ENCODE measurements at places on chromosomes 11 and 22.

DNA sequence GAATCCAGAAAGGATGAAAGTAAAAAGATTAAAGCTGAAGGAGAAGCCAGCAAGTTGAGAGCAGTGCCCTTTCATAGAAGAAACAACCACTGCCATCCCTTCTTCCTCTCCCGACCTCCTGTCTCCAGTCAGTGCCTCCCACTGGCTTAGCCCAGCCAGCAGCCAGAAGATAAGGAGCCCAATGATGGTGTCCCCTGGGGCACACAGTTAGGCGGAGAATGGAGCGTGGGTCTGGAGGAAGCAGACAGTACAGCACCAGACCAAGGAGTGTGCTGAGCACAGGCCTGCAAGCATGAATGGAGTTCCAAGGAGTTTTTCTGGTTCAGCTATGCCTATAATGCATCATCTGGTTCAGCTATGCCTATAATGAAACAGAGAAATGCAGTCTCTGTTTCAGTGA lies 54.3 kb upstream of the TNRC6B start:
- no peak for DNase-seq

DNA sequence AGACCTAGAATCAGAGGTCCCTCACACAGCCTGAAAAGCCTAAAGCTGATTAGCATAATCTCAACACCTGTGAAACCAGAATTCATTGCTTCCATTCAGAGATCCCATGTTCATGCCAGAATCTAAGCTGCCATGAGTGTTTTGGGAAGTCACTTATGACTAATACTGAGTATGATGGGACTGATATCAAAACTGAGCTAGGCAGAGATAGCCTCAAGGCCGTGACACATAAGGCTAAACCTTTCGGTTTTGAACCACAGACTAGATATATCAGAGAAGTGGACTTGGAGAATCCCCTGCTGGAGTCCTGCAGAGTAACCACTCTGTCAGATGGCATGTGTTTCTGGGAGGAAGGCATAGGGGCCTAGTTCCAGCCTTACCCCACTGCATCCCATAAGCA lies 23.1 kb upstream of the GLYATL2 start:
- no peak for DNase-seq

DNA sequence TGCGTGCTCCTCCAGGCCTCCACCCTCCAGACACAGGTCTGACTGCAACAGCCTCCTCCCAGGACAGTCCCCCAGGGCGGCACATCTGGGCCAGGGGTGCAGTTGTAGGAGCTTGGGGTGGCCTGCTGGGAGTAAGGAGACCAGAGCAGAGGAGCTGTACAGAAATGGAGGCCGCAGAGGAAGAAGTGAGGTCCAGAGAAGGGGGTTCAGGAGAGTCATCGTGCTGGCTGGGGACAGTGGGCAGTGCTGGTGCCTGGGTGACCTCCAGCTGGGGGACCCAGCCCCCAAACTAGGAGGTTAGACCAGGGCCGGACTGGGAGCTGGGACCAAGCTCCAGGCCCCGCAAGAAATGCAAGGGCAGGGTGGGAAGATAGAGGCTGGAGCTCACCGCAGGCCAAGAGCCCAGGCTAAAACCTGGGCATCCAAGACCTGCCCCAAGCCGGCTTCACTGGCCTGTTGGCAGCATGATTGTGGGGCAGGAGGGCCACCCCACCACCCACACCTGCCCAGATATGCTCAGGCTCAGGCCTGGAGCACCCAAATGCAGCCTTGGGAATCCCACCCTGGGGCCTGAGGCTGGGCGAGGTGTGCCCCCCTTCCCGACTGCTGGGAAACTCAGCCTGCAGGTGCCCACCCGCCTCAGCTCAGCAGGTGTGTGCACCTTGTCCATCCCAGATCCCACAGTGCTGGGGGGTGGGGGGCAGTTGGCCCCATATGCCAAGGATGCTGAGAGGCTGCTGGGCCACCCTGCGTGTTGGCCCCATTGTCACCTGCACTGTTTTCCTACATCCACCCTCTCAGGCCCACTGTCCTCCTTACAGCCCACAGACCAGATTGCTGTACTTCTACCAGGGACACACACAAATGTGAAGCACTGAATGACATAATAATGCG lies 96.9 kb downstream of the MORC2 start:
- no peak for DNase-seq

GRCh38 chr11:111749646-111750045 lies 16.5 kb downstream of the PPP2R1B start:
- no peak for DNase-seq

DNA sequence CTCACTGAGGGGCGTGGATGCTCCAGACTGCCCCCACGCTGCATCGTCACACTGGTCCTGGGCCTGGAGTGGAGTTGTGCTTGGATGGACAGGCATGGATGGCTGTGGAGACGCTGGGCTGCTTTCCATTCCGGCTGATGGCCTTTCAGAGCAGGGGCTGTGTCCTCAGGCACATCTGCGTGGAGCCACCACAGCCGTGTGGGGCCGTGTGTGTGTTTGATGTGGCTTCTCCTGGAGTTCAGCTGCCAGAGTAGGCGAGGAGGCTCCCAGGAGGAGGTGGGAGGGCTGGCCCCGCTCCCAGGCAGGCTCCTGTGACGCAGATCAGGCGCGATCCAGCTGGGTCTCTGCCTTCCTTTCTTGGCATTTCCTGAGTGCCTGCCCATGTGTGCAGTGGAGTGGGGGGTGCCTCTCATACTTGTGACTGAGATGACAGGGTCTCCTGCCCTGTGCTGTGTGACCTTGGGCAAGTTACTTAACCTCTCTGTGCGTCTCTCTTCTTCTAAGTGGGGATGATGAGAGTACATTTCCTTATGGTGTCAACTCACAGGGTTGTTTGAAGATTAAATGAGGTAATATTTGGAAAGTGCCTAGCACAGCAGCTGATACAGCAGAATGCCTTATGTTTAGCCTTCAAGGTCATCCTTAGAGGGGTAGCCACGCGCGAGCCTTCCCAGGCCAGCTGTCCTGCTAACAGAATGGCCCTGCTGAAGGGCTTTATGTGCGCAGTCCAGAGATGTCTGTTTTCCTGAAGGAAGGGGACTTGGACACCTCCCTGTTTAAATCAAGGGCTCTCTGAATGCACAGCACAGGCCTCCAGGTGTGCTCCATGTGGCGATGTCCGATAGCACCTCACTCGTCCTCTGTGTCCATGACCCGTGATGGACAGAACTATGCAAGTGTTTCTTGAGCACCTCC lies 33.5 kb downstream of the GLB1L2 start:
- no peak for DNase-seq

DNA sequence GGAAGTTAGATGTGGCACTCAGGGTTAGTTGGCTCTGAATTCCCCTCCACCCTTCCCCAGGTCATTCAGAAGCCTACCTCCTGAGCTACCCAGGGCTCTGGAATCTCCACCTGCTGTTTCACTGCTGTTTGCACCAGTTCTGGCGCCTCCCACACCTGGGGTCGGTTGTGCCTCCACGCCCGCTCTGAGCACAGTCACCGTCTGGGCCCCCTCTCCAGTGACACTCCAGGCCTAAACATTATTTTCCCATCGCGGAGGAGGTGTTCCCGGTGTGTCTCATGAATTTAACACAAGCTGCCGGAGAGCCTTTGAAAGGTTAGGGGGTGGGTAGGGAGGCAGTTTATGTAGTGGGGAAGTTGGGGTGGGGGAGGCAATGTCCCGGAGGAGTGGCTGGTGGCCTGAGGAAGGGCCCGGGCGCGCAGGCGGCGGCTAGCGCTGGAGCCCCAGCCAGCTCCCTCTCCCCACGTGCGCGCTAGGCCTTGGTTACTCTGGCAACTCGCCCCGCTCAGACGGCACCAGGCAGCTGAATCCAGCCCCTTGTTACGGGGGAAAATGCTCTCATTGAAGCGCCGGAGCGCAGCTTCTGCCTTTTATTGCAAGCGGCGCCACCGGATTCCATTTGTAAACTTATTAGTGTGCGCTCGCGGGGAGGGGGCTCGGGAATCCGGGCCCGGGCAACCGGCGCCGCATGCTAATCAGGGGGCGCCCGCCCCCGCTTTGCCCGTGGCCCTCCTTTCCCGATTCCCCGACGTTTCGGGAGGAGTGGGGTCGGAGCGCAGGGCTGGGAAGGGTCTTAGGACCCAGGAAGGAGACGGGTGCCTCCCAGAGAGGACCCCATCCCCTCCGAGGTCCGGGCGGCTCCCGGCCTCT lies 52.4 kb downstream of the GRIK4 start:
- no peak for DNase-seq
